Urinary bladder (tissue), 4 donors: ENCODE measurements at places on chromosomes 11 and 22. TPM values are rescaled to one million over a fixed set of nuclear protein-coding genes. Genes with fewer than 3 reads are reported as not detected.

Gene OR2AG1
- total RNA-seq = not detected

Gene EIF3M
- total RNA-seq = 341 TPM

Gene TRIM66
- 7.8 TPM for total RNA-seq

Gene OR4D5
- not detected for total RNA-seq

Gene SLC25A18
- total RNA-seq = not detected

Gene ACAD8
- 20.1 TPM for total RNA-seq

Gene CHADL
- 1.8 TPM for total RNA-seq

Gene OR8H1
- not detected for total RNA-seq

Gene MRGPRX1
- not detected for total RNA-seq

Gene FOSL1
- total RNA-seq = not detected

- DNase-seq = no peak
Measured at GRCh38 chr22:35928285-35928798, 100.3 kb downstream of the RBFOX2 start.

DNA sequence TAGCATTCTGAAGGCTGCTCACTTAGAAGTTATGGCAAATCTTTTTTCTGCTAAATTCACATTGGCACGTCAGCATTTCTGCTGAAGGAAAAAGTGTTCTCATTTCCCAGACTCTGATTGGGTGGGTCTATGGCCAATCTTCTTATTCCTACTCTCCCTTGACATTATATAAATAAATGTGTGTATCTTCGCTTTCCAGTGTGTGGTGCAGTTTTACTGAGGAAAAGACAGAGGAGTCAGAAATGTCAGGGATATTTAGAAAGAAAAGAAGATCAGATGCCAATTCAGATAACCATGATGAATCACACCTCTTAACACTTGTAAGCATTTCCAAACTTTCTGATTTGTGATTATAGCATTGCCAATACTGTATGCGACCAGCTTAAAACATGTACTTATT, 3.2 kb upstream of the BDNF start:
- no peak for DNase-seq

- DNase-seq = no peak
Measured at GRCh38 chr11:68632802-68633201, 51.5 kb upstream of the GAL start.

GRCh38 chr11:83336993-83337392, 50.8 kb upstream of the CCDC90B start:
- no peak for DNase-seq

DNA sequence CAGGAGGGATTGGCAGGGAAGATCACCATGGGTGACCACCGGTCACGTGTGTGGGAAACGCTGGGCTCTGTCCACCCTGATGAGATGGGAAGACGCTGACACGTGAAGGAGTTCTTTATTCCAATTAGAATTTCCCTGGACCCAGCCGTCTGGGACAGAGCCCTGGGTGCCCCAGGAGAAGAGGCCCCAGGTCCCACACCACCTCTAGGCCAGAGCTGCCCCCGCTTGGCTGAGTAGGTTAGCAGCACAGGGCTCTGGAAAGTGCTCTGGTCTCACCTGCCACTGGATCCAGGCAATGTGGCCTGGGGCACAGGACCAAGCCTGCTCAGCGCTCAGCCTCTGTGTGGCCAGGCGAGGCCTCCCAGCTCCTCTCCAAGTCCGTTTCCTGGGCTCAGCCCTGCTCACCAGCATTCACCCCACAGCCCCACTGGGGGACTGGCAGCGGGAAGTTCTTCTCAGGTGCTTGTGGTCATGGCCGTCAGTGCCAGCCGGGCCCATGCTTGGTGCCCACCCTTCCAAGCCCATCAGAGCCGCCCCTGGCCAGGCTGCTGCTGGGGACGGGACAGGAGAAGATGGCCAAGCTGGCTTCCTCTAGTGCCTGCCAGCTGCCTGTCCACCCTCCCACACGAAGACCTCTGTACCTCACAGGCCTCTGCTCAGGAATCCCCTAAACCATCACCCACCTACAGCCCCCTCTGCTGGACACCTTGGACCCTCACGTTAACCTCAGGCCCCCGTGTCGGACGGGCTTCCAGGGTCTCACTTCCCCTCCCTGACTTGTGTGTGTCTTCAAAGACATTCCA, 62.5 kb upstream of the FGF3 start:
- no peak for DNase-seq

- no peak for DNase-seq
Measured at GRCh38 chr11:59708537-59708936, 5.1 kb downstream of the OR10V1 start.

- no peak for DNase-seq
Measured at GRCh38 chr11:20097319-20098221, 62.7 kb downstream of the DBX1 start.

GRCh38 chr22:42967933-42968332, 47.0 kb downstream of the PACSIN2 start:
- DNase-seq = no peak

GRCh38 chr11:68798221-68798813, 43.4 kb downstream of the CPT1A start:
- DNase-seq = no peak

- DNase-seq = no peak
Measured at GRCh38 chr22:28810821-28811491, 10.6 kb upstream of the XBP1 start.

DNA sequence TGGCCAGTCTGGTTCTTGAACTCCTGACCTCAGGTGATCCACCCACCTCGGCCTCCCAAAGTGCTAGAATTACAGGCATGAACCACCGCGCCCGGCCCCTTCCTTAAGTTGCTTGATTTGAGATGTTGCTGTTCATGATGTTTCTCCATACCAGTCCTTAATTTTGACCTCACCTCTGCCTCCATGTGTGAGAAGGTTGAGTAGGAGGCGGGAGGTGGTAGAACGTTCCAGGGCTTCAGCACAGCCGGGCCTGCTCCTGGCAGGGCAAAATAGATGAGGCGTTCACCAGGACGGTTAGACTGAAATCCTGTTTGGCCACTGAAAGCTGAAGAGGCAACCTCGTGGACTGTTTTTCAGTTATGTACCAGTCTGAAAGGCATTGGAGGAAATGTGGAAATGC, 48.3 kb upstream of the SYT13 start:
- DNase-seq = no peak

GRCh38 chr11:19499999-19500398, 212.6 kb upstream of the NAV2 start:
- DNase-seq = no peak

DNA sequence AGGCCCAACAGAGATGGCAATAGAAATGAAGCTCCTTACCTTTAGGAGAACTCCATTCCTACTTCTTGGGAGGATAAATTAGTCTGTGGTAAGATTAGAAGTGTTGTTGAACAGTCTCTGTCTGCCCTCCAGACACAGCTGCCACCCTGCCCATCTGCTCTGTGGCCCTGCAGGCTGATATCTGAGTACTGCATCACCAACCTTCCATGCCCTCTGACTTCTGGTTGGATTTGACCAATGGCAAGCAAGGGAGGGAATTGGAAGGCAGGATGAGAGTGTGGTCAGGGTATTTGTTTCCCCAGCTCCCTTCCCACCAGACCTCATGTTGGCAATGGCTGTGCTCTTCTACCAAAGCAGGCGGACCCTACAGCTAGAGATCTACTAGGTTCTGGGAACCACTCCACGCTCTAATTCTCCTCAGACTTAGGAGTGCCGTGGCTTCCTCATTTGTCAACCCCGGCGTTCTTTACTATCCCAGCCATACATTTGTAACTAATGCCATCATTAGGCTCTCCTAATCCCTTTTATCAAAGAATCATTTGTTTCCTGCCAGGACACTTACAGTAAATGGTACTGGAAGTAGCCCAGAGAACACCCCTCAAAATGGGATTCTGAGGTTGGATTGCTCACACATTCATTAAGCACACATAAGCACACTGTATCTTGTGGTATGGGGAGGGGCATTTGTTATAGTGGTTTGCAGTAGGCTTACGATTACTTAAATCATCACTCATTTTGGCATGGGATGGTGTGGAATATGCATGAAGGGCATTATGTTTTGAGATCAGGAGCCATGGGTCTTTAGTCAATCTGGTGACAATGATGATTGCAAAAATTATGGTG, 35.4 kb upstream of the CD44 start:
- no peak for DNase-seq

DNA sequence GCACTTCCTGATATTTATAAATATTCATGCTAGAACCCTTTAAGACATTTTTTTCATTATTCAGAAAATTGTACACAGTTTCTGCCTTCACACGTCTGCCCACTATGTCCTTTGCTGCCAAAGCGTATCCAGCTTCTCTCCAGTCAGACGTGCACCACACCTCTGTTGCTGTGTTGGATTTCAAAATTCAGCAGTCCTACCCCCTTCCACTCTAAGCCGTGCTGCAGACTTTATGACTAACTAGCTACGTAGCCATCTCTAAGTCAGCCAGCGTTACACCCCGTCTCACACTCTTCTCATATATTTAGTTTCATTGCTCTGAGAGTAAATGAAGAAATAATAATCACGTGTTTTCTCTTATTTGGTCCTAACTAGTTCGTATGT, 28.2 kb upstream of the OPCML start:
- DNase-seq = no peak
